ENCODE measurements at places on chromosomes 11 and 22.

DNA sequence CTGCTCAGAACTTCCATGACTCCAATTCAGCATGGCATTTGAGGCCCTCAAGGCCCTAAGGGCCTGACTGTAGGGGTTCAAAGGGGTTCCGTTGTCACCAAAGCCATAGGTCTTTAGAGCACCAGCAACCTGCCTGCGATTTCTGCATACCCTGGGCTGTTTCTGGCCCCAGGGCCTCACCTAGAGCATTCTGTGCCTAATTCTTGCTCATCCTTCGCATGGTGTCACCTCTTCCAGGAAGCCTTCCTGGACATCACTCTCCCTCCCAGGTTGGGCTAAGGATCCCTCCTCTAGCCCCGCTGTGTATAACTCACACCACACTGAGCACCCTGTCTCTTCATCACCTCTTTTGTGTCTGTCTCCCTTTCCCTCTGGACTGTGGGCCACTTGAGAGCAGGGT is 194.3 kb downstream of the CEP164 start:
- no peak for DNase-seq

DNA sequence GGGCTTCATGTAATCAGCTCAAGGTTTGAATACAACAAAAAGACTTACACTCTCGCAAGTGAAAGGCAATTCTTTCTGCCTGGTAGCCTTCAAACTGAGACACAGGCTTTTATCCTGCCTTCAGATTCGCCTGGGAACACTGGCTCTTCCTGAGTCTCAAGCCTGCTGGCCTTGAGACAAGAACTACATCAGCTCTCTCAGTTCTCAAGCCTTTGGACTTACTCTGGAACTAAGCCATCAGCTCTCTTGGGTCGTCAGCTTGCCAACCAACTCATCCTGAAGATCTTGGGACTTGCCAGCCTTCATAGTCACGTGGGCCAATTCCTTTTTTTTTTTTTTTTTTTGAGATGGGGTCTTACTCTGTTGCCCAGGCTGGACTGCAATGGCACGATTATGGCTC is 35.7 kb upstream of the LRRC10B start:
- no peak for DNase-seq

DNA sequence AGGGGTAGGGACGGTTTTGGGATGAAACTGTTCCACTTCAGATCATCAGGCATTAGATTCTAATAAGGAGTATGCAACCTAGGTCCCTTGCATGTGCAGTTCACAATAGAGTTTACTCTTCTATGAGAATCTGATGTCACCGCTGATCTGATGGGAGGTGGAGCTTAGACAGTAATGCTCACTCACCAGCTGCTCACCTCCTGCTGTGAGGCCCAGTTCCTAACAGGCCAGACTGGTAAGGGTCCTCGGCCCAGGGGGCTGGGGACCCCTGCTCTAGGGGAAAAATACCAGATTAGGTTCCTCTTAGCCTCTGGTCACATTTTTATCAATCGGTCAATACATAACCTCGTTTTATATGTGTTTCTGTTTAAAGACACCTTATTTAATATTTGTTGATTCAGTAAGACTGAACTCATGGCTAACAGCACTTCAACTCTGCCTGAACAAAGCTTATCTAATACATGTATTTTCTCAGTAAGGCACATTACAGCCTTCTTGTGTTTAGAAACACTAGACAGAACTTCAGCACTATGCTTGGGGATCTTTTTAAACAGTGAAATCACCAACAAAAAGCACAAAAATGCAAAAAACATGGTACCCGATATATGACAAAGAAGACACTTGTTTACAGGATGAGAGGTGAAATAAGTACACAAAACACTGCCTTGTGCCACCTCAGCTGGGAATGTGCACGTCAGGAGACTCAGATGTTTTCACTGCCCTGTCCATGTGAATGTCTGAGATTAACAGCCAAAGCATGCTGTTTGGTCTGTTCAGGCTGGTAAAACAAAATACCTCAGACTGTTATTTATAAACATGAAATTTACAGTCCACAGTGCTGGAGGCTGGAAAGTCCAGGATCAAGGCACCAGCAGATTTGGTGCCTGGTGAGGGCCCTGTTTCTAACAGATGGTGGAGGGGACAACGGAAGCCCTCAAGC is 107.5 kb downstream of the USP35 start:
- DNase-seq: no peak

- DNase-seq: no peak
Measured at GRCh38 chr22:38097557-38098409, 12.7 kb downstream of the BAIAP2L2 start.

GRCh38 chr11:96614846-96615245 is 225.0 kb downstream of the JRKL start:
- no peak for DNase-seq

- no peak for DNase-seq
Measured at GRCh38 chr22:32005453-32005852, 37.6 kb upstream of the SLC5A1 start.

DNA sequence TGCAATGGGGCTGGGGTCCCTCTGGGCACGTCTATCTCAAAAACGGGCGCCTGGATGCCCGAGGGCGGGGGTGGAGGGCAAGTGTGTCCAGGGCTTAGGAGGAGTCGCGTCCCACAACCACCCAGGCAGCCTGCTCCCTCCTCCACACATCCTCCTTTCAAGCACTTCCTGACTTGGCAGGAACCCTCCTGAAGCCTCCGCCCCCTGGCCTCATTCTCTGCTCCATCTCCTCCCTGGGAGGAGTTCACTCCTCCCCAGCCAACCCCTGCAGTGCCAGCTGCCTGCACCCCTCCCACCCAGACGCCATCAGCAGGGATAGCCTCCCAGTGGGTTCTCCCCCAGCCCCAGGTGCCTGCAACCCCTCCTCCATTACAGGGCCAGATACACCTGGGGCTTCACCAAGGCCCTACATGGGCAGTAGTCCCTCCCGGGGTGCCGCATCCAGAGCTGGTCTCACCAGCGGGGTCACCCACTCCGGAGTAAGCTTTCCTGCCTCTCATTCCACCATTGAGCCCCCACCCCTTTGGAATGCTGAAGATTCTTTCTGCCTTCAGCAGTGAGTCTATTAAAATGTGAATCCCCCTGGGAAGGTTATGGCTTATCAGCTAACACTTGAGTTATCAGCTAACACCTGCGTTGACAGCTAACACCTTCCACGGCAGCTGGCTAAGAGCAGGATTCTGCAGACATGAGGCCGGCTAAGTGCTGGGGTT is 24.4 kb downstream of the RTN4R start:
- peak; percentile 51 for DNase-seq

DNA sequence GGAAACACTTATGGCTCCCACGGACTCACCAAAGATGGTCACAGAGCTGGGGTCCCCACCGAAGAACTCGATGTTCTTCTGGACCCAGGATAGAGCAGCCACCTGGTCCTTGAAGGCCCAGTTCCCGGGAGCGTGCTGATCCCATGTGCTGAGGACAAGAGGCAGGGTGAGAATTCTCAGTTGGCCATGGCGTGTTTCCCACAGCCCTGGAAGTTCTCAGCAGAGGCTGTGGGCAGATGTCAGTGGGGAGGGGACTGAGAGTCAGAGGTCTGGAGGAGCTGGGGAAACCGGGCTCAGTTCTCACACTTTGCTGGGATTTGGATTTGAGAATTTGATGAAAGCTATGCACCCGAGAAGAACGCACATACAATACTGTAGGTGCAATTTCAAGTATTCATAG is 193.3 kb downstream of the BCR start:
- DNase-seq: no peak

DNA sequence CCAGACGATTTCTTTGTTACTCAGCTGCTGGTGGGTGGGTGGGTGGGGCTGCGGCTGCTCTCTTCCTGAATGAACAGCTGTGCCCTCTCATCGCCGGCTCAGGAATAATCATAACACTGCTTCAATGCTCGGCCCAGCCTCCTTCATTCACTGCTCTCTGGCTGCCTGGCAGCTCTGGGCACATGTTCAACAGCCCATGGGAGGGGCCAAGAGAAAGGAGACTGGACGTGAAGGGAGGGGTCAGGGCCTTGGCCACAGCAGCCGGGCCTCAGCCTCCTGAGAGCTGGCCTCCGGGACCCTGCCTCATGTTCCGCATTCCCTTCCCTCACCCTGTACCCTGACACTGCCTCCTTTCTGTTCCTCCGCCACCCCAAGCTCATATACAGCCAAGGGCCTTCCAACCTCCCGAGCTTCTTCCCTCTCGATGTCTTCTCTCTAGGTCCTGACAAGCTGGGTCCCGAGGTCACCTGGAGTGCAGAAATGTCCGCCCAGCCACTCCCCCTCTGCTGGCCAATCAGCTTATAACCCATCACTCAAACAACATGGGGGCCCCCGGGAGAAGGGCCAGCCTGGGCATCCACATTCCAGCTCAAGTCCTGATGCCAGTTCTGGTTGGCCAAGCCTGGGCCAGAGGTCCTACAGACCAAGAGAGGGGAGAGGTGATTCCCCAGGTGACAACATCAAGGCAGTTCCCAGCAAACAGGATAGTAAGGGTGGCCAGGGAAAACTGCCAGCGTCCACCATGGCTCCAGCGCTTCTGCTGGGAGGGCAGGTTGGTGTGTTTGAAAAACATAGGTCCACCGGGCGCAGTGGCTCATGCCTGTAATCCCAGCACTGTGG is 3.2 kb upstream of the CSDC2 start:
- DNase-seq: peak; percentile 21

DNA sequence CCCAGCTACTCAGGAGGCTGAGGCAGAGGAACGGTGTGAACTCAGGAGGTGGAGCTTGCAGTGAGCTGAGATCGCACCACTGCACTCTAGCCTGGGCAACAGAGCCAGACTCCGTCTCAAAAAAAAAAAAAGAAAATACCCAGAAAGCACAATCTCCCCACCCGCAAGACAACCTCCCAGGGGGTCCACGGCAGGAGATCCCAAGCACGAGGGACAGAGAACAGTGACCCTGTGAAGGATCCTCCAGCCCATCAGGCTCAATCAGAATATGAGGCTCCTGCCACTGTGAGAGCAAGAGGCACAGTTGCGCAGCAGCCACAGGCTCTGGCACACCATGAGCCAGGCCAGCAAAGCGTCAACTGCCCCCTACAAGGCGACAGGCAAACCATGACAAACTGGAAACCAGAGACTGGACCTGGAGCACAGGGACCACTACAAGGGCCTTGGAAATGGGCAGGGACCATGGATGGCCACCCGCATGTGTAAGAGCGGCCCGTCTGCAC is 164.8 kb upstream of the GRK3 start:
- no peak for DNase-seq

DNA sequence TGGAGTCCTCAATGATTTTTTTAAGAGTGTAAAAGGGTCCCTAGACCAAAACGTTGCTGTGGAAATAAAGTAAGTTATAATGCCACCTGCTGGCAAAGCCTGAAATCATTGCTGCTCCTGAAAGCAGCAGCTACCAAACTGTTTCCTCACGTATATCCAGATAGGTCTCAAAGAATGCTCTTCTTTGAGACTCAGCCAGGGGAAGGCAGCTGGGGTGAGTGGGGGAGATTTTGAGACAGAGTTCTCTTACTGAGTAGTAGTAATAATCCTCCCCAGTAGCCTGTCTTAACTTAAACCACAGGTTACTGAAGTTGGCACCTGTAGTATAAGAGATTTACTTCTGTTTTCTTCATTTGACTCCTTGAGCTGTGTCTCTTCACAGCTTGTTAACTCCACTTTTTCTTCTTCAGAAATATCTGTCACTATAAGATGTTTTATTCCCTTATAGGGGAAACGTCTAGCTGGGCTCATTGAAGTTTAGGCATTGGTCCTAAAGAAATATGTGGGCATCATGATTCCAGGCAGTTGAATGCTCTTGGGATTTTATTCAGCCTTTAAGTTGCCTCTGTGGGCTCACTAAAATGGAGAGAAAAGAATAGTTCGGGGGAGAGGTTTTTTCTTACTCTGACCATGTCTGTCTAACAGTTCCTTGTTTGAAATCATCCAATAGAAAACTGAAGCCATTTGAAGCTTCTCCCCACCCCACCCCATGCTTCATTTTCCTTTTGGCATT is 77.9 kb downstream of the BTBD10 start:
- peak; percentile 19 for DNase-seq

GRCh38 chr11:47186076-47186699 is at the start of gene PACSIN3:
PACSIN3 (minus strand) TSS chr11:47186434; CDS start chr11:47182727, 3,707 bp downstream.
- DNase-seq: peak; percentile 61

- no peak for DNase-seq
Measured at GRCh38 chr11:43447151-43447550, 88.4 kb downstream of the TTC17 start.

DNA sequence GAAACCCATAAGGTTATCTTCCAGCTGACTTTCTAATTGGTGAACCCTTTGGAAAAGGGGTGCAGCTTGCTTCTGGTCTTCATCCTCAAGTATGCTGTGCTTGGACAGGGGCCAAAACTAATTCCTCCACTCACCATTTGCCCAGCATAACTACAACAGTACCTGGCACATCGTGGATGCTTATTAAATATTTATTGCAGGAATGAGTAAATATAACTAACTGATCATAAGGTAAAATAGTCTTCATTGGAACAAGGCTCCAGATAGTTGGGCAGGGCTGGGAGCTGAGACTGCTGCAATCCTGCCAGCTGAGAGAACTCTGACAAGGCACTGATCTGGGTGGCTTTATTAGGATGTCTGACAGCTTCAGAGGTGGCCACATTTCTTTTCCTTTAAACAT is 2.4 kb upstream of the SIDT2 start:
- no peak for DNase-seq

DNA sequence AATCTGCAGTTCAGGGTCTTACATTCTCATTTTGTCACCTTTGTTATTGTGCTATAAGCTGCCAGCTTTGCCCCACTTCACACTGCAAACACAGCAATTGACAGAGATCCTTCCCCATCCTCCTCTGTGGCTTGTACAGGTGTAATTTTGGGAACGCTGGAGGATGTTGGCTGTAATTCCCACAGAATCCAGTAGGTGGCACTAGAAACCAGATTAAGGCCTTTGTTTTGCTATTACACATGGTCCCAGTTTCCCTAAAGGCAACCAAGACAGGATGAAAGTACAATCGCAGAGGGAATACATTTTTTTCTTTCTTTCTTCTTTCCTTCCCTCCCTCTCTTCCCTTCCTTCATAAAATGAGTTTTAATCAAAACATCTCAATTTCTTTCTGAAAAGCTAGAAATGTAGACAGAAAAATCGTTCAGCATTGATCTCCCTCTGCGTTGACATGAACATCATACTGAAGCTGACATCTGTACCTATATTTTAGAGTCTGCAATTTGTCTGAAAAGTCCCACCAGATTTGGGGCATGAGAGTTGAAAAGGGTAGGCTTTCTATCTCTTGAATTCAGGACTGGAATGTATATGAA is 21.3 kb upstream of the NELL1 start:
- peak; percentile 19 for DNase-seq

GRCh38 chr11:69009441-69010211 is 3.4 kb downstream of the MRGPRF start:
- DNase-seq: no peak

DNA sequence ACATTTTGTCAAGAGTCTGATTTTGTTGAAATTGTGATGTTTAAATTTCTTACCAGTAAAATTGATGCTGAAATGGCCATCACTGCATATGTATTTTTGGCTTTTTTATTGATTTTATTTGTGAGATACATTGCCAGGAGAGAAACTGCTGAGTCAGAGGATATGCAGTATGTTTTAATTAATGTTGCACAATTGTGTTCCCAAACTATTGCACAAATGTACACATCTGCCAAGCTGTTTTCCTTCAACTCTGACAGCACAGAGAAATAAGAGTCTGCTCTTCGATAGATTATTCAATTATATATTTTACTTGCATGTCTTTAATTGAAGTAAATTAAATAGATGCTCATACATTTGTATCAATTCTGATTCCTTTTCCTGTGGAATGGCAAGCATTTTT is 640.2 kb upstream of the LUZP2 start:
- no peak for DNase-seq

Data from activated T-cell treated with anti-CD3 and anti-CD28 coated beads, Interleukin-2, amount 50 U/mL, for 72 hours (primary cell).